ENCODE measurements at places on chromosomes 5 and 9.

GRCh38 chr5:61576556-61576955 lies 244.5 kb downstream of the ZSWIM6 start:
- DNase-seq = no peak

DNA sequence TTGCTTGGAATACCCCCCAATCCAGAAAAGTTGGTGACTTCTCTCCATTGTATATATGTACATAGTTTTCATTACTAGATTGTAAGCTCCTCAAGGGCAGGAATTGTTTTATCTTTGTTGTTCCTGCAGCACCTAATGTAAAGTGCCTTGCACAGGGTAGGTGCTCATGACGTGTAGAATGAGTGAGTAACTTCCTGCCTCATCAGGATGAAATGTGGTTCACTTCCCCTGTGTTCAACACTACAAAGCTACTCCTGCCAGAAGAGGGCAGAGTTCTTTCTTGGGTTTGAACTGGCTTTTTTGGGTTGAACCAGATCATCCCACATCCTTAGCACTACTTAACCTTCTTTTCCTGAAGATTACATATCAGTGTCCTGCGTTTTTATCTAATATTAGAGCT lies 23.9 kb downstream of the GTF3C4 start:
- DNase-seq = peak; percentile 12

- no peak for DNase-seq
Measured at GRCh38 chr9:8252445-8252844, 452.9 kb upstream of the DMAC1 start.

DNA sequence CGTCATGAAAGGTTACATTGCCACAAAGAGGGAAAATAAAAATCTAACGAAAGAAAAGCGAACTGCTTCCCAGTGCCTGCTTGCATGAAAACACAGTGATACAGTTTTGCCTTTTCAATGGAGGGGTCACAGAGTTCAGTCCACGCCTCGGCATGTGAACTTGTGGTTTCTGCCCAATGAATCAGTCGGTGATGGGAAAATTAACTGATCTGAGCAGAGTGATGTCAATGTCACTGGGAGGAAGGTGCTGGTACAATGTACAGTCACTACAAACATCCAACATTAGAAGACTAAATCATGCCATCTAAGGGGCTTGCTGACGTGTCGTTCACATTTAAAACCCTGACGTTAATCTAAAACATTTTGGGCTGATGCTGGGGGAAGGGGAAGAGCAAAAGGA lies 151.8 kb upstream of the MSX2 start:
- no peak for DNase-seq

DNA sequence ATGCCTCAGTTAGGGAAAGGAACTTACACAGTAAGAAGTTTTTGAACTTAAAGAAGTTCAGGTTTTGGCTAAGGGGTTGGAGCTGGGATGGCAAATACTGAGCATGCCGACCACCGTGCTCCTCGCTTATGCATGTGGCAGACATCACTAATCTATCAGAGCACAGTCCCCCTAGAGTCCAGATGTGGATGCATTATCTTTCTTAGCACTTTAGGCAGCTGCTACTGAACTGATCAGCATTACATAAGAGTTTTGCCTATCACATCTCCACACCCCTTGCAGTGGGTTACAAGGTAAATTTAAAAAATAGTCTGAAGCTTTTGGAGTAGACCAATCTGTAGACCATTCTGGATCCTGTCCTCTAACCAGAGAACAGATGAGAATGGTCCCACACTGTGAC lies 22.4 kb downstream of the MACIR start:
- DNase-seq = no peak

GRCh38 chr9:35658968-35659220 lies 802 bp downstream of the CCDC107 start:
- no peak for DNase-seq

Data from stimulated activated CD4-positive, alpha-beta T cell treated with anti-CD3 and anti-CD28 coated beads, Interleukin-1b, Interleukin-23, amount 100 ng/mL, for 4 hours (primary cell).